ENCODE measurements at places on chromosomes 7 and 10.

DNA sequence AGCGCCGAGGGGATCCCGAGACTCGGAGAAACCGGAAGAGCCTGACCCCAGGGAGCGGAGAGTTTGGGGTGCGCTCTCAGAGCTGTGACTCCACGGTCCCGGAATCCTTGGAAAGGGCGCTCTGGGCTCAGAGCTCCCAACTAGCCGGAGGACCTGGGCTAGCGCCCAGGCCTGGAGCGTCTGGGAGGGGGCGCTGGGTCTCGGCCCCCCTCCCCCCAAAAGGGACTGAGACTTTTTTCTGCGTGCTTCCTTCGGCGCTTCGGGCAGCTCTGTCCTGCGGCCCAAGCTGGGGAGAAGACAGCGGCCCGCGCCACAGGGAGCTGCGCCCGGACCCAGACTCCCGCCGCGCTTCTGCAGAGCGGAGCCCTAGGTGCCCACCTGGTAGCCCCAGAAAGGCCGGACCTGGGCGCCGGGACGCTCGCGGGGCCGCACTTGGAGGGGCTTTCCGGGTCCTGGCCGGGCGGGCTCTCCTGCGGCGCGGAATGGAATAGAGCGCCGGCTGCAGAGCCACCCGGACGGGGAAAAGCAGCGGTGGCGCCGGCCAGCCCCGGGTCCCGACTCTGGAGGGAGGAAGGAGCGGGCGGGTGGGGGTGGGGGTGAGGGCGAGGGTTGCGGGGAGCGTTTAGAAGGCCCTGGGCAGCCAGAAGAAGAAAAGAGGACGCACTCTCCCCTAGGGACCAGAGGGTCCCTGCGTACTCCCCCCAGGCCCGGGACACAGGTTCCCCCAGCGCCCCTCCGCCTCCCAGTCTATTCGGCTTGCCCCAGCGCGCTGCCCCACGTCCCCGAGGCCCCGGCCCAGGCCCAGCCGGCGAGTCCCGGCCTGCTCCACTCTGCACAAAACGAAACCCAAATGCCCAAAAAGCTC is 4.7 kb downstream of the ZNF503 start:
- no peak for DNase-seq

DNA sequence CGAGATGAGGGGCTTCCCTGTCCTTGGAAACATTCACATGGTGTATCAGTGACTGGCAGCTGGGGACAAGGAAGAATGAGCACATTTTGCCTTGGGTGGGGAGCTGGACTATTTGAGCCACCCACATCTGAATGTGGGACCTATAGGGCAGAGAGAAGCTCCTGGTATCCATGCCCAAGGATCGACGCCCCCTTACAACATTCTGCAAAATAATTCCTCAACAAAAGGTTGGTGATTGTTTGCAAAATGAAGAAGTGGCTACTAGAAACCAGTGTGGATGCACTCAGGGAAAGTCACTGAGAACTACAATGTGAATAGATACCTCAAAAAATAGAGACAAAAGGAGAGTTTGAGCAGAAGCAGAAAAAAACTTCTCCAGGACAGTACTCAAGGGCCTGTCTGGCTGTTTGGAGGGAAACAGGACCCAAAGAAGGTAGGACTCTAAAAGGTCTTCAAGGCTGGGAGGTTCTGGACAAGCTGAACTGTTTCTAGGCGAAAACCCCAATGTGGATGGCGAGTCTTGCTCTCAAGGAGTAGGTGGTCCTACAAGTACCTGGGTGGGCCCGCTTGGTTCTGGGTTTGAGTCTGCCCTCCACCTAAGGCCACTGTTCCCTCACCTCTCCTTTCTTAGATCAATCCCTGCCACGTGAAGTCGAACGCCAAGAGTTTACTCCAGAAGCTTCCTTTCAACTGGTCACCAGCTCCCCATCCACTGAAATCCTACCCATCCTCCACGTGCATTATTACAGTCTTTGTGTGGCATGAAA is 125.0 kb upstream of the ZNF746 start:
- no peak for DNase-seq

DNA sequence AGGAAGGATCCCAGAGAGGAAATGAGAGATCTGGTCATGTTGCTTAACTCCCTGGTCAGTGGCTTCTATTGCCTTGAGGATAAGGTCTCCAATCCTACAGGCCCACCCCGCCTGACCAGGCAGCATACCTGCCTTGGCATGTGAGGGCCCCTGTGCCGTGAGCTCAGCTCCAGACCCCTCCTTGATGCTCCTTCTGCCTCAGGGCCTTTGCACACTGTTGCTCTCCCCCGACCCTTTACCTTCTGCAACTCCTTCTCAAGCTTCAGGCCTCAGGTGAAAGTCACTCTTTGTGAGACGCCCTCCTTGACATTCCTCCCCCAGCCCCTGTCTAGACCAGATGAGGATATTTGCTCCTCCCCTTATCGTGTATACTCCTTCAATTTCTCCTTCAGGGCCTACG is 62.8 kb downstream of the FAM241B start:
- no peak for DNase-seq

- no peak for DNase-seq
Observed at GRCh38 chr10:43076876-43077420, at the start of gene RET. TSS of gene RET (plus strand) at chr10:43077069. CDS start at chr10:43077259, 190 bp downstream.

GRCh38 chr7:112411186-112411795 is 39.0 kb upstream of the IFRD1 start:
- DNase-seq = no peak

DNA sequence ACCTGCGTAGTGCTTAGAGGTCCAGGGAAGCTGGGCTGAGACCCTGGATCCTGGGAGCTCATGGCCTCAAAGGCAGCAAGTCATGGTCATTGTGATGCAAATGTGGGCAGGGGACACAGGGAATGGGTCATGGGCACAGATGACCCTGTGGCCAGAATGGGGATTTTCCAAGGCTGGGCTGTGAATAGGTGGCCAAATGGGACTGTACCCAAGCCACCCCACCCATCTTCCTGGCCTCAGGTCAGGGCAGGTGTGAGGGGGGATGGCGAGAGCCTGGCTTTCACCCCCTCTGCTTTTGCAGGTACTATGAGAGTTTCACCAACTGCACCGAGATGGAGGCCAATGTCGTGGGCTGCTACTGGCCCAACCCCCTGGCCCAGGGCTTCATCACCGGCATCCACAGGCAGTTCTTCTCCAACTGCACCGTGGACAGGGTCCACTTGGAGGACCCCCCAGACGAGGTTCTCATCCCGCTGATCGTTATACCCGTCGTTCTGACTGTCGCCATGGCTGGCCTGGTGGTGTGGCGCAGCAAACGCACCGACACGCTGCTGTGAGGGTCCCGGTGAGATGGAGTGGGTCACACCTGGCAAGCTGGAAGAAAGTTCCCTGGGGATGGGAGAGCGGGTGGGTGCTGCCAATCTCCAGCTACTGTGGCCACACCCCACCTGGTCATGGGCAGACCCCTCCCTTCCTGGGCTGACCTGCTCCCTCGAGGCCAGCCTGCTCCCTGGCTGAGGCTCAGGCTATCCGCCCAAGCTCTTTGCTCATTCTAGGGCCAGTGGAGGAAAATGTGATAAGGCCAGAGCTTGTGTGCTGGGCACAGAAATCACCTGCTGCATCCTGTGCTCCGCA is 25.5 kb downstream of the RAMP3 start:
- no peak for DNase-seq

DNA sequence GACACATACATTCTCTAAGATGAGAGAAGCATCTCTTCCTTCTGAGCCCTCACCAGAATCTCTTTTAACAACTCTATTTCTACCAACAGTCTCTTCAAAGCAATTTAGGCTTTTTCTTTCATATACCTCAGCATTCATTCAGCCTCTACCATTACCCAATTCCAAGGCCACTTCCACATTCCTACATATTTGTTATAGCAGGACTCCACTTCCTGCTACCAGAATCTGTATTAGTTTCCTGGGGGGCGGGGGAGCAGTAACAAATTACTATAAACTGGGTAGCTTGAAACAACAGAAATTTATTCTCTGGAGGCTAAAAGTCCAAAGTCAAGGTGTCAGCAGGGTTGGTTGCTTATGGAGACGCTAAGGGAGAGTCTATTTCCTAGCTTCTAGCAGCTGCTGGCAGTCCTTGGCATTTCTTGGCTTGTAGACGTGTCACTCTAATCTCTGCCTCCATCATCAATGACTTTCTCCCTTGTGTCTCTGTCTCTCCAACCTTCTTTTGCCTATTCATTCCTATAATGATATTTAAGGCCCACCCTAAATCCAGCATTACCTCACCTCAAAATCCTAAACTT is 7.4 kb downstream of the PRPS1L1 start:
- no peak for DNase-seq

DNA sequence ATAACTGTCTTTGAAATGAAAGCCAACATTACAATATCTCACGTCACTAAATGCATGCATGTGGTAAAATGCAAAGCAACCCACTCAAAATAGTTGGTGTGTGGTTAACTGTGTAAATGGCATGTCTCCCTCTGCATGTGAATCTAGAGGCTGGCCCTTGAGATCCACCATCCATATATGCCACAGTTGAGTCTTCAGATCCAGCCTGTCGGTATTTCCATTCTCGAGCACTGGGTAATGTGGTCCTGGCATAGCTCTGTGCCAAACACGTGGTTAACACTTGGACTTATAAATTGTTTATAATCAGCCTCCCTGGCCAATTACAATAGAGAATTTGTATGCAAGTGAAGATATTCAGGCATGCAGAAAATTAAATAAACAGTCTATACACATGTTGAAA is 90.3 kb downstream of the LYZL1 start:
- no peak for DNase-seq

- no peak for DNase-seq
Observed at GRCh38 chr10:373526-374309, 238.5 kb downstream of the ZMYND11 start.

DNA sequence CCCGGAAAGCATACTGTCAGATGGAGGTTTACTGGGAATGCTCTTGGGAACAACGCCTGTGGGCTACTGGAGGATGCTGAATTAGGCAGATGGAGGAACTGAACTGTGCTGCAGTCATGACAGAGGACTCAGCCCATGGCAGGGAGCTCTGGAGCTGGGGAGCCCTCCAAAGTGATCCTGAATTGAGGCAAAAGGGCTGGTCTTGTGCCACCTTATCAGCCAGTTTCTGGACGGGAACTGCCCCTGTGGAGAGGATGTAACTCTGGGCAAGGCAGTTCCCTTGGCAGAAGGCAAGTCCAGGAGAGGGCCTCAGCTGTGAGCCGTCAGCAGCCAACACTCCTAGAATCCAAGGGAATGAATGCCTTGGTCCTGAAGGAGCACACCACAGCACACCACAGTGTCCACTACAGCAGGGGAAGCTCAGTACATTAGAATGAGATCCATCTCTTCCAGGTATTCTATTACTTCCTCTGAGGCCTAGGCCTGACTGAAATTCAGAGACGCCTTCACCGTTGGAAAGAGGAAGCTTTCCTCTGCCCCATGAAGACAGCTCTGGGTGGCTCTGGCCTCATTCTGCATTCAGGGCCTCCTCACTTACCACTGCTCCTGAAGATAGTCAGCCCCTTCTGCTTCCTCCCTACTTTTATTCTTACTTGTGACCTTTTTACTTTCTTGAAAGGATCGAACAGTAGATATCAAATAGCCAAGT is 139.6 kb upstream of the GPR26 start:
- DNase-seq = no peak

DNA sequence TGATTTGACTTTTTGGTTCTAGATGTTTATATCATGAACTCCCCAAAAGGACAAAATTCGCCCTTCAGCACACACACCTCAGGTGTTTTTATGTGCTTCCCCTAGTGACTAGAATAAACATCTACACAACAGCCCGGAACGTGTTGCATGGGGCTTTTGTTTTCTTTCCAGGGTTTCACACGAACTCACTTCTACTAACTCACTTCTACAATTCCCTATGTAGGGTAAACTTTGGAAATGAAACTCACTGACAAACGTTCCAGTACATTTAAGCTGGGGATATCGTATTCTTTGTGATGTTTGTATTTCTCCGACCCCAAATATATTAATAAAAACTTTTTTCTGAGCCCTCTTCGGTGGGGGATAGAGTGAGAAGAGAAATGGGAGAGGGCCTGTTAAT is 1.4 kb downstream of the TRA2A start:
- no peak for DNase-seq

DNA sequence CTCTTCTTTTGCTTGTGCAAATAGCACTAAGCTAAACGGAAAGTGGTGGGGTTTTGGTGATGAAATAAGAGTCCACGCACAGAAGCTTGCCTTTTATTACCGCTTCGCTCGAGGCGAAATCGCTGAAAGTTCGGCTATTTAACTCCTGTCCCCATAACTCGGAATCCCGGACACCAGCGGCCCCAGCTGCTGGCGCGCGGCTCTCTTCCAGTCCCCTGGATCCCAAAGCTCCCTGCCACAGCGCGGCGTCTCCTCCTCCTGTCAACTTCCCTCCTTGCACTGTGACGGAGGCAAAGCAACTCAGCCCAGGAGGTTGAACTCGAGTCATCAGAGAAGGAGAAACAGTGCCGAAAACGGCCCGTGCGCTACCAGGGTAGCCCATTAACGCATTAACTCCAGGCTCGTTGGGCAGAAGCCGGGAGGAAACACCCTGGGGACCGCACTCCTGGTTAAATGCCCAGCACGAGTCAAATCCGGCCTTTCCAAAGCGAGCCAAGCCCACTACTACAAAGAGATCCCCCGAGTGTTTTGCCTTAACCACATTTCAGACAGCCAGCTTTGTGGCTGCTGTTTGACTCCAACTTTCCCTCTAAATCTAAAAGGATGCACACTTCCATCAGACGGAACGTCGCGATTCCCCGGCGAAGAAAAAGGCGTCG is 1.3 kb downstream of the SEMA3D start:
- no peak for DNase-seq

DNA sequence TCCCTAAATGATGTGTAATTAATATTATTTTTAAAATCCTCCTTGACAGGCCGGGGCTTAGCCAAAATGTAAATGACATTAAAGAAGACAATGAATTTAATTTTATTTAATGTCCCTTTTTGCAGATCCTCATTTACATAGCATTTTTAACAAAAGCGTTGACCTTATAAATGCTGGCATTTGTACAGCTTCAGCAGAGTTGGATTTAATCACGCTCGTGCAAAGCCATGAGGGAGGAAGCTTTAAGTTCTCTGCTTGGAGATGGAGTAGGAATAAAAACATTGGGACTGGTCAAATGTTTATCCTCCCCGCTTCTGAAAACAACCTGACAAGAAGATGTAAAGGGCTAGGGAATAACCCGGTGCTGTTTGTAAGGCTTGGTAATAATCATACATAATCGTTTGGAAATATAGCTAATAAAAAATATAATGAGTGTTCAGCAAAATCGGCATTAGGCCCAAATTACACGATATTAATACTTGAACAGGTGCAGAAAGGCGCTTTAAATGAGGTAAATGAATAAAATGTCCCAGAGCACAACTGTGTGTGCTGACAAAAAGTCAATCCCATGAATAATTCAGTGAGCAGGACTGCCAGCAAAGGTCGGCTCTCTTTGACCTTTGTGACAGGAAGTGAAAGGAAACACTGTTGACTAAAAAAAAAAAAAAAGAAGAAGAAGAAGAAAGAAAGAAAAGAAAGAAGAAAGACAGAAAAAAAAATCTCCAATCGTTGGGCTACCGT is 11.5 kb downstream of the EBF3 start:
- no peak for DNase-seq

- DNase-seq = no peak
Observed at GRCh38 chr7:2175514-2175913, 57.2 kb downstream of the MAD1L1 start.

All from esophagus squamous epithelium (tissue), 5 donors.